Activated CD8-positive, alpha-beta memory T cell treated with anti-CD3 and anti-CD28 coated beads for 1 hour (primary cell): ENCODE measurements at places on chromosomes 3 and 15.

DNA sequence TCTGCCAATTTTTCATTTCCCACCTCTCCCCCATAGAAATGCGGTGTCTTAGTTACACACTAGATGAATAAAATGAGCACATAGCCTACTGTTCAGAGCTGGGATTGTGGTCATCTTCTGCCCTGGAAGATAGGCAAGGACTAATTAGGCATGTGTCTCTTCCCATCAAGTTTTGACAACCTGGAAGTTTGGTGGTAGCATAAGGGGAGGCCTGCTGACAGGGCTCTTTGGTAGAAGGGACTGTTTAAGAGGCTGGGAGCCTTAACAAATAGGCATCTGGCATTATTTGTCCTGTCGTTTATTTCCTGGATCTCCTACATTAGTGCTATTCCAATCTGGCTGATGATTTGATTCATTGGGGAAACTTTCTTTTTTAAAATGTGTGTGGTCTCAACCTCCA is 512.3 kb downstream of the ZNF385D start:
- no peak for DNase-seq

DNA sequence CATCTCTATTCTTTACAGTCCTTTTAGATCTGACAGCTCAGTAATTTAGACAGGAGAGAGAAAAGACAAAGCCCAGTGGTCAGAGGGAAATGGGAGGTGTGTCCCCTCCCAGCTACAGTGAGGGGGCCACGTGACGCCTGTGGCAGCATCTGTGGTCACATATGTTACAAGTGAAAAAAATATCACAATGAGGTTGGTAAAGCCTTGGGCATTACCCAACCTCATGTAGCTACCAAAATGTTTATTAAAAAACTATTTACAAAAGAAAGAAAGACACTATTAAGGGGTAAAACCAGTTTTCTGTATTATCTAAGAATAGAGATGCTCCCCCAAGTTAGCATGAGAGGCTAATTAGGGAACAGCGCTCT is 42.9 kb upstream of the PLCL2 start:
- DNase-seq: no peak

DNA sequence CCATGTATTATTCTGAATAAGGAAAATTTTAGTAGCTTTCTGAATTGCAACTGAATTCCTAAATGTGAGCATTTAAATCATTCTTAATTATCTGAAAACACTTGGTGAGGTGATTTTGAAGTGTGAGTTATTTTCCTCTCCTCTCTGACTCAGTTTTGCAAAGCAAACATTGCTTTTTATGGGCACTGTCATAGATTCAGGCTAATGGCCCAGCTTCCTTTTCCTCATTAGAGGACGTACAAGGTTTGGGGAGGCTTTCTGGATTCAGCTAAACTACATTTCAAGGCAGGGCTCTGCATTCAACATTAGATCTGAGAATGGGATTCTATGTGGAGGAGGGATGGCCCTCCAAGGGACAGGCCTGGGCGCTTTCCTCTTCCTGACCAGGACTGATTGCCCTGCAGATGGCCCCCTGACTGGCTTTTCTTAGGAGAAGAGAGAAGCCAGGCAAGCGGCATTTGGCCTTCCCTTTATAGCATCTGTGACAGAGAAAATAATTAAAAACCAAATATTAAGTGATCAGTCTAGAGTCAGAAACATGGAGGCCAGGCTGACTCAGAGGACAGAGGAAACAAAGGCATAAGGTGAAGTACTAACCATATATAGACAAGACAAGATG is 53.0 kb upstream of the STXBP5L start:
- DNase-seq: no peak

DNA sequence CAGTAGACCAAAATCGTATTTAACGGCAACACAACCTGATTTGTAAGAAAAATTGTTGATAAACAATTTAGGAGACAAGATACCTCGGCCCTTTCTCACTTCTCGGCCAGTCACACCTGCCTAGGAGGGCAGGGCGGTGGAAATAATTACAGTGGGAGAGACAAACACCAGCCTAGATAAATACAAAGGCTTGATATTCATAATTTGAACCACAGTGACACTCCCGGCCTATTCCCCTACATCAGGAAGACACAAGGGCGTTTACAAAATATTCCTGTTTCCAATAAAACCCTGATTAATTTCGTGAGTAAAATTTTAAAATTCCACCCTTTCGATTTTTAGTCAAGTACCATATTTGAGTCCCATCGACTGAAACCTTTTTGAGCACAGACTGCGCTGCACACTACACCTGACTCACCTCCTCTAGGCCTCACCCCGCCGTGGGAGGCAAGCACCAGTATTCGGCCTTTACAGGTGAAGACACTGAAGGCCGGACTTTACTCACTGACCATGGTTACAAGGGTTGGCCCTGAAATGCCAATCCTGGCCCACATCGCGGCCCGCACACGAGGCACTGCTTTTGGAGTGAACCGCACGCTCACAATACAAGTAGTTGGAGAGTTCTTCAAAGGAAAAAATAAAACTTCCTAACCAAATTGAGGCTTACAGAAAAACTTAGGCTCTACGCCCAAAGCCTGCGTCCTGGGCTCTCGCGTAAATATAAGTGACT is 794 bp downstream of the ARPP19 start:
- no peak for DNase-seq

DNA sequence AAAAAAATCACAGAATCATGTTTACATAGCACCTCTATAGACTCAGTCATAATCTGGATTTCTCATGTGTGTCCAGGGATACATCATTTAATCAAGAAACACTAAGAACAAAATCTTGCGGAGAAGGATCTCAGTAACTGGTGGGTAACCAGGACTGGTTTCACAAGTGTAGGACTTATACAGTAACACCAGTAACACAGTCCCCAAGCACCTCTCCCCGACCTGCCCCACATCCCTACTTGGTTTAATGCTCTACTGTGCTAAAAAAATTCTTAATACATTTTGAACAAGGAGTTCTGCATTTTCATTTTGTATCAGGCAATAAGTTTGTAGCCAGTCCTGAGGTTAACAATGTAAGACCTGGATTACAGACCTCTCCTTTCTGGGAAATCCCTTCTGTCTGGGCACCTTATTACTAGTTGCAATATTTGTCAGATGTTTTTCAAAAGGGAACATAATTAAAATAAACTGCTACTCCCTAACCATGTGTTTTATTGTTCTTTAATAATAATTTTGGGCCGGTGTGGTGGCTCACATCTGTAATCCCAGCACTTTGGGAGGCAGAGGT is 57.6 kb upstream of the BBX start:
- DNase-seq: no peak
